H9 (cell line): ENCODE measurements at places on chromosomes 4 and X.

- no peak for DNase-seq
Measured at GRCh38 chrX:121496966-121497365, 449.6 kb downstream of the GLUD2 start.

- DNase-seq = no peak
Measured at GRCh38 chr4:101818362-101818761, 27.8 kb downstream of the BANK1 start.

- DNase-seq = peak; percentile 79
Measured at GRCh38 chr4:6221851-6222760, 21.8 kb upstream of the JAKMIP1 start.

DNA sequence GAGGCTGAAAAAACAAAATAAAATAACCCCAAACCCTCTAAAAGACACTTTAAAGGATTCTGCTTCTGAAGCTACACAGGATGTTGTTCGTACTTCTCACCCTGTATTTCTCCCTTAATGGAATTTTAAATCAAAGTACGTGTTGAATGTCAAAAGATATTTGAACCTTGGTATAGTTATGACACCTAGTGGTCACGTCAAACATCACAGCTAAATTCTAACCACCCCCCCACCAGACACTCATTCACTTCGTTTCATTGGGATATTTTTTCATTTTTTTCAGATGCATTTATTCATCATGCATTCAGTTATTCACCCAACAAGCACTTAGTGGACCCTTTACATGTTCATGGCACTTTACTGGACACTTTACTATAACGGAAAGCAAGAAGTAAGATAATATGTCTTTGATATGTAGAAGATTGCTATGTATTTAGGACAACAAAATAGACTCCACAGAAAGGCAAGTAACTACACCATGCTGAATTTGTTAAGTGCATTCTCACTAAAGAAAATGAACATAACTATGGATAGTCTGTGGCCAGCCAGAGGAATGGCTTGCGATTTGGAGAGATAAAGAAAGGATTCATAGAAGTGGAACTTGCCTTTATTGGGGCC lies 62.5 kb upstream of the GPR174 start:
- DNase-seq = no peak

DNA sequence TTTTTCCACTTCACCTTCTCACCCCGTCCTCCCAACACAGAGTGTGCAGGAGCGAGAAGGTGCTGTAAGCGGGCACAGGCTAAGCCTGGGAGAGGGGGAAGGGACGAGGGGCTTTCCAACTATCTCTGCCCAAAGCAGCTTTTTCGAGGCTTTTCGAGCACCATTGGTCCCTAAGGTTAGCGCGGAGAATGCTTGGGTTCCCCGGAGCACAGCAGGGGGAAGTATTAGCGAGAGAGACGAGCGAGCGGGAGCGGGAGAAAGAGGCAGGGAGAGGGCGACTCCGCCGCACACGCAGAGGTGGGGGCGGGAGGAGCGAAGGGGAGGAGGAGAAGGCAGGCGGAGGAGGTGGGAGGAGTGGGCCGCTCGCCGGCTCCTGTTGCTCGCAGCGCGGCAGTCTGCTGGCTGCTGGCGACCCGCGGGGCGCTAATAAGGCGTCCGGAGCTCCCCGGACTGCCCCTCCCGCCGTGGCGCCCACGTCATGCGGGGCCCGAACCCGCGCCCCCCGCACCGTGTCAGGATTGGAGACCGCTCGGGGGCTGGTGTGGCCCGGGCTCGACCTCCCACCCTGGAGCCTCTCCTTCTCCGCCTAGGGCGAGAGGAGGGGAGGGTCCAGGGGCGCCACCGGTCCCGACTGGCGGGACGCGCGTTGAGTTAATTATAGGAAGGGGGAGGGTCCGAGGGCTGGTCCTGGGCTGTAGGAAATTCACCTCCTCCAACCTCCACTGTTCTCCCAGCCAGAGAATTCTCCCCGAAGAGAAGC lies at the start of gene ADAMTS3:
TSS of gene ADAMTS3 (minus strand) at position 263 of the 760 bp plus-strand sequence. CDS start 459 bp downstream, outside the sequence.
- DNase-seq = peak; percentile 90

DNA sequence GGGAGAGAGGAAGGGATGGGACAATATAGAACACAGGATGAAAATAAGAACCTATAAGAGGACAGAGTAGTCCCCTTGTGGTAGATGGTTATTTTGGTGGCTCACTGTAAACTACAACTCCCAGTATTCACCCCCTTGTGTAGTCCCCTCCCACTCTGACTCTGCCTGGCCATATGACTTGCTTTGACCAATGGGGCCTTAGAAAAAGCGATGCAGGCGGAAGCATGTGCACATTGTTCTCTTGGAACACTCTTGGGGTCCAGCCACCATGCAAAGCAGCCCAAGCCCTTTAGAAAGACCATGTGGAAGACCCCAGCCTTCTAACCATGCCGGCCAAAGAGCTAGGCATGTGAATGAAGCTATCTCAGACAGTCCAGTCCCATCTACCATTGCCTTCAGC lies 415.0 kb downstream of the BCOR start:
- DNase-seq = peak; percentile 55

- no peak for DNase-seq
Measured at GRCh38 chr4:122688529-122689140, 43.9 kb upstream of the BBS12 start.

DNA sequence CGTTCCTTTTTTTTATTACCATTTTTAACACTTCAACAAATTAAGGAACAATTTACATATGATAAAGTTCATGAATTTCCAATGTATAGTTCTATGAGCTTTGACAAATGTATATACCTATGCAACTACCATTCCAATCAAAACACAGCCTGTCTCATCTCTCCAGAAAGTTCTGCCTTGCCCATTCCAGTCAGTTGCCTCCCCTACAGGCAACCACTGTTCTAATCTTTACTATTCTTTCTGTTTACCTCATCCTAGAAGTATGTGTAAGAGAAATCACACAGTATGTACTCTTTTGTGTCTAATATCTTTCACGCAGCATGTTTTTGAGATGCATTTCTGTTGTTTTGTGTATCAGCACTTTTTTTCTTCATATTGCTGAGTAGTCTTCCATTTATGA lies 224.9 kb downstream of the KIT start:
- no peak for DNase-seq

DNA sequence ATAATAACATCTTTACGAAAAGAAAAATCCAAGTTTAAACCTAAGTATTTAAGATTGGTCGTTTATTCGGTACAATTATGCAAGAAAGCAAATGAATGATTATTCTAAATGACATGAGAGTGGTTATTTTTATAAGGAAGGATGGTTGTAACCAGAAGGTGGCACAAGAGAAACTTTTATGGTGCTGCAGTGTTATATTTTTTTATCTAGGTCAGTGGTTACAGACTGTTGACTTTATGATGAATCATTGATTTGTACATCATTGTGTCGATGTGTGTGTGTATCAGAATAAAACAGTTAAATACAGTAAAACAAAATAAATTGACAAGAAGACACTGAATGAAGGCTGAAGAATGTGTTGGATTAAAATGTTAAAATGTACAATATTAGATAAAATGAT lies 9.8 kb downstream of the DCAF8L2 start:
- DNase-seq = no peak
